ENCODE measurements at places on chromosomes 3 and 15.

DNA sequence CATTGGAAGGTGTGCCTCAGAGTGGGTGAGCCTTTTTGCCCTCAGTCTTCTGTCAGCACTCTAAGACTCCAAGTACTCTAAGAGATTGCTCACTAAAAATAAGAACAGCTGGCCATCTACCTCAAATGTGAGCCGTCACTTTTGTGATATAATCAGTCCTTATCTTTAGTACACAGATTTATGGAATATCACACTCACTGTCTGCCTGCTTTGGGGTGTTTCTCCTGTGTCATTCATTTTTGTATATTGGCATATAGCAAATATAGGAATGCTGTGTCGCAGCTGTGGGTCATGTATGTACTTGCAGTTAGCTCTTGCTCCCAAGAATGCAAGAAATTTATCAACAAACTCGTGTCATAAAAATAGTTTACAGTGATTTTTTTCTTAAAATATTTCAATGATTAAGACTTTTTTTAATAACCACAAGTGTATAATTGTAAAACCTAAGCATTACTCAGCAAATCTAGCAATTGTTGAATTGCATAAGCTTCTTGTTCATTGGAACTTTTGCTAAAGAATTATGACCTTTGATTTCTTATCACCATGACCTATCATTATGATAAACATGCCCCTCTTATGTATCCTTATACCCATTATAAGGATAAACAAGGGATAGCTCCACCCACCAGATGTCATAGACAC lies 18.8 kb downstream of the SETD5 start:
- no peak for DNase-seq

DNA sequence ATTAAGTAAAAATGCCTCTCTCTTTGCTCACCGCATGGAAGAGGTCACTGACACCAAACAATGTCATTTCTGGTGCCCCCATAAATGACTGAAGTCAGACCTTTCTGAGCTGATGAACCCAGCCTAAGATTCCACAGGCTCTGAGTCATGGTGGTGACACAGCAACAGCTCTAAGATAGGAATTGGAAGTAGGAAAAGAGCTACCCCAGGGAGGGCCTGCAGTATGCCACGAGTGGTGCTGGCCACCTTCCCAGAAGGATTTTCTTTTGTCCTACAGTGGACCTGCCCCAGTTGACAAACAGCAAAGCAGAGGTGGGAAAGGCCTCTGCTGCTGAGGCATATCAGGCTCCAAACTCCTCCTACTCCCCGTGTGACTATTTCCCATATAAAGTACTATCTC lies 208.1 kb downstream of the MINAR1 start:
- DNase-seq: no peak

DNA sequence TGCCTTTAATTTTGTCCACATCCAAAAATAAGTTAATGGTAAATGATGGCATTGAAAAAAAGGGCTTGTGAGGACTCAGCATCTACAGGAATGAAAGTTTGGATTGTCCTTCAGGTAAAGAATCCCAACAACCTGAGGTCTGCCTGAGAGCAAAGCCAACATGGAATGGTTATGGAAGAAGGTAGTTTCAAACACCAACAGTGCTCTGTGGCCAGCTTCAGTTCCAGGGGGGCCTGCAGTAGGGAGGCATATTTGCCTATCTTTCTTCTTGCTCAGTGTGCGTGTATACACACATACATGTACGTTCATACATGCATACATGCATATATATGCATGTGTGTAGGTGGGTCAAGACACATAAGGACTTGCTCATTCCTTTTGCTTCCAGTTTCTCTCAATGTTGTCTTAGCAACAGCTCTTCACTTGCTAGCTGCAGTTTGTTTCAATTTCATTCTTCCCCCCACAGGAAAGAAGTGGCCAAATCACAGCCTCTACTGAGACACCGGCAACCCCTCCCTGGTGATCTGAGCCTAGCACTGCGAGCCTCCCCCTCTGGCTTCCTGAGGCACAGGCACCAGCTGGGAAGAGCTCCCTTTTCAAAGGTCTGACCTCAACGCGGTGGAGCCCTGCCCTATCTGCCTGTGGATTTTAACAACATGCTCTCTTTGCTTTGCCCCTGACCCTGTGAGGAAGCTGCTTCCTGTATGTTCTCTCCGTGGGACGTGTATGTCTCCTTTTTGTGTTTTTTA lies 146.2 kb downstream of the KLF13 start:
- no peak for DNase-seq

DNA sequence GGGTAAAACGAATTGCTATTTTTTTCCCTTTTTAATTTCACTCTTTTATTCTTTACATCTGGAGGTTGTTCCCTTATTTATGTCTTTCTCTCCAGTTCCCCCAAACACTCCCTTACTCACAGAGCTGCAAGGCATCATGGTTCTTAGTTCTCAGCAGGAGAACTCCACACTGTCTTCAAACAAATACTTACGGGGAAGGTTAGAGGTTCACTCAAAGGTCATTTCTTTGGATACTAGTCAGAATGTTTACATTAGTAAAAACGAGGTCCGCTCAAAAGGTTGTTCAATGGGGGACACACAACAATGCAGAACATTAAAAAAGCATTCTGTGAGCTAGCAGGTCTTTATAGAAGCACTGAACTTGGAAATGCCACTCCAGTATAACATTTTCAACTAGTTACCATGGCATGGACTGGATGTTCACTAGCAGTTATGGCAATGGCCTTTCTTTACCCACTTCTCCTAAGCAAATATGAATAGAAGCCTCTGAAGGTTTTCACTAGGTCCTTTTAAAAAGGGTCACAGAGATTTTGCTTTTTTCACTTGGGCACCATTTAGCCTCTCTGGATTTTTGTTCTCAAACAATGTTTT lies 201.7 kb downstream of the MEIS2 start:
- no peak for DNase-seq

DNA sequence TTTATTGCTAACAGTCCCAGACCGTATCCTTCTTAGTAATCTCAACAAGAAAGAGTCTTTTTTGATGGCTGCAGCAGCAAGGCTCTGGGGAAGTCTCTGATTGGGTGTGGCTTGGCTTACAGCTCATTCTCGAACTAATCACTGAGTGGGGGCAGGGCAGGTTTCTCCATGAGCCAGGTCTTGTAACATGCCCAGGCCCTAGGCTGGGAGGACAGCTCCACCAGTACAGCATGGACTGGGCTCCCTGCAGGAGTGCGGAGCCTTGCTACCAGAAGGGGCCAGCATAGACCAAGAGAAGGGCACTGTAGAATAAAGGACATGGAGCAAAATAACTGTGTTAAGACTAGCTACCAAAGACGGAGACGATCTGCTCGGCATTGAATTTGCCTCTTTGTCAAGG lies 7.2 kb downstream of the CD276 start:
- no peak for DNase-seq

GRCh38 chr15:36428102-36428845 lies 151.2 kb upstream of the CDIN1 start:
- DNase-seq: no peak

- peak; percentile 41 for DNase-seq
Measured at GRCh38 chr15:96356494-96357455, 26.3 kb downstream of the NR2F2 start.

- DNase-seq: no peak
Measured at GRCh38 chr3:79297245-79297960, 470.4 kb downstream of the ROBO1 start.

GRCh38 chr3:17730318-17730967 lies 12.0 kb downstream of the TBC1D5 start:
- no peak for DNase-seq

DNA sequence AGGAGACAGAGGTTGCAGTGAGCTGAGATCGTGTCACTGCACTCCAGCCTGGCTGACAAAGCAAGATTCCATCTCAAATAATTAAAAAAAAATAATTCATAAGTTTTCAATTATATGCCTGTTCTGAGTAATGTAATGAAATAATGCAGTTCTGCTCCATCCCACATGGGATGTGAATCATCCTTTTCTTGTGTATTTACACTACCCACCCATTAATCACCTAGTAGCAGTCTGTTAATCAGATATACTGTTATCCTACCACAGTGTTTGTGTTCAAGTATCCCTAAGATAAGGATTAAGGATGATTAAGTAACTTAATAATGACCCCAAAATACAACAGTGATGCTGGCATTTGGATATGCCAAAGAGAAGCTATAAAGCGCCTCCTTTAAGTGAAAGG lies 38.8 kb downstream of the PIGB start:
- DNase-seq: no peak

Data from stimulated activated CD4-positive, alpha-beta T cell treated with anti-CD3 and anti-CD28 coated beads, Interleukin-12 subunit alpha, Interleukin-12 subunit beta, amount 100 ng/mL, for 24 hours (primary cell).